ENCODE measurements at places on chromosomes 6 and 20.
A peak's percentile ranks its signal among the peaks of the same experiment; 100 is the strongest.

- DNase-seq = no peak
These were observed 113.0 kb upstream of the IYD start for GRCh38 chr6:150255840-150256239.

- no peak for DNase-seq
These were observed 81.3 kb upstream of the SPTLC3 start for GRCh38 chr20:12927489-12927888.

DNA sequence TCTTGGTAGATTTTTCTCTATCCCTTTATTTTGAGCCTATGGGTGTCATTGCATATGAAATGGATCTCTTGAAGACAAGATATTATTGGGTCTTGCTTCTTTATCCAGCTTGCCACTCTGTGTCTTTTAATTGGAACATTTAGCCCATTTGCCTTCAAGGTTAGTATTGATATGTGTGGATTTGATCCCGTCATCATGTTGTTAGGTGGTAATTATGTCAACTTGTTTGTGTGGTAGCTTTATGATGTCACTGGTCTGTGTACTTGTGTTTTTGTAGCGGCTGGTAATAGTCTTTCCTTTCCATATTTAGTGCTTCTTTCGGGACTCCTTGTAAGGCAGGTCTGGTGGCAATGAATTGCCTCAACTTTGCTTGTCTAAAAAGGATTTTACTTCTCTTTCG lies 61.9 kb downstream of the UNC5CL start:
- no peak for DNase-seq

DNA sequence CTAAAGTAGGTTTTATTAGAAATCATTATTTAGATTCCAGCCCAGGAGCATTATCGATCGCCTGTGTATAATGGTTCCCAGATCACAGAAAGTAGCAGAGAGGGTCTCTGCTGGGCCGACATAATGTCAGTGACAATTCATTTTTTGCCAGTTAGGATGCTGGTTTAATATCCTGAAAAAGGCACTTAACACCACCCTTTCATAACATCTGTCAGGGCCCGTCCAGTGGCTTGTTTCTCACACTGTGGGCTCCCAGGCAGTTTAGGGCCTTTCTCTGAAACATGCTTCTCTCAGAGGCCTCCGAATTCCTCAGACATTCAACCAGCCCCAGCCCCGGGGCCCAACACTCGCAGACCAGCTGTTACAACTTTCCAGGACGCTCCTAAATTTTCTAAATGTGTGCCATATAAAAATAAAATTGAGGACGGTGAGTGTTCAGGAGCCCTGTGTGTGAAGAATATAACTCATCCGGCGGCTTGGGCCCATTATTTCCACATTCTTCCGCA lies 108.6 kb upstream of the EYA4 start:
- DNase-seq = no peak

GRCh38 chr6:35512740-35513139 lies at the start of gene TULP1:
Gene TULP1, minus strand, starts transcription at chr6:35512896. Its CDS starts 38 bp downstream, at chr6:35512858.
- DNase-seq = no peak

DNA sequence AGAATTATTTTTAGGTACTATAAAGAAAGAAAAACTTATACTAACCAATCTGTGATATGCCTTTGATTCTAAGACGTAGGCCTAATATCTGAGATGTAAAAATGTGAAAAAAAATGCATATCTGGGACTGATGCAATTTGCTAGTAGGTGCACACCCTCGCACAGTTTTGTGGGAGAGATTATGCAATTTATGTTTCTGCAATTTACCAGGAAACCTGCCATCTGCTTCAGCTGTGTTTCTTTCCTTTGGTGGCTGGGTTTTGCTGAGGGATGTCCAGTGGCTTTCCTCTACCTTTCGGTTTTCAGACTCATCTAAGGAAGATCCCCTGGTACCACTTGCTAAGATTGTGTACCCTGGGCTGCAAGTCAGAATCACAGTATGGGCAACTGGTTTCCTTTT lies 186.9 kb downstream of the ZFP64 start:
- DNase-seq = no peak

DNA sequence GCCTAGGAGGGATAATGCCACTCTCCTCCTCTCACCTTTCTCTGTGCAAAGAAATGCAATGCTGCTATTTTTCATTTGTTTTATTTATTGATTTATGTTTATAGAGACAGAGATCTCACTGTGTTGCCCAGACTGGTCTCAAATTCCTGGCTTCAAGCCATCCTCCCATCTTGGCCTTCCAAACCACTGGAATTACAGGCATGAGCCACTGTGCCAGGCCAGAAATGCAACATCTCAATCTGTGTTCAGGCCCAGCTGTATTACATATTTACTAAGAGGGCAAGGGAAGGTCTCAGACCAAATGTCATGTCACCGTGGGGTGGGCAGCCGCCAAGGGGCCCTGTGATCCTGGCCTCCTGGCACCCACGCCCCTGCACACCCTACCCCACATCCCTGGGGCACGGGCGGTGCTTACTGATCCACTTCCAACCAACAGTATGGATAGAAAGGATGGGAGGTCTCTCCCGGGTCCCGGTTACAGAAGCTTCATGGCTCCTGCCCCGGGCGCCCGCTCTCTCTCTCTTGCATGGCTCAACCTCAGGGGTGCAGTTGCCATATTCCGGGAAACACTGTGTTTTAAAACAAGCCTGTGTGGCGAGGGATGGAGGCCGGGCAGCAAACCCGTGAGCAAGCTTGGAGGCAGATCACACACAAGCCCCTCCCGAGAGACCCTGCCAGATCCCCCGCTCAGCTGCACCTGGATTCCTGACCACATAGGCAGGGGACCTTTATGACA lies 111.8 kb downstream of the AGPAT4 start:
- no peak for DNase-seq

DNA sequence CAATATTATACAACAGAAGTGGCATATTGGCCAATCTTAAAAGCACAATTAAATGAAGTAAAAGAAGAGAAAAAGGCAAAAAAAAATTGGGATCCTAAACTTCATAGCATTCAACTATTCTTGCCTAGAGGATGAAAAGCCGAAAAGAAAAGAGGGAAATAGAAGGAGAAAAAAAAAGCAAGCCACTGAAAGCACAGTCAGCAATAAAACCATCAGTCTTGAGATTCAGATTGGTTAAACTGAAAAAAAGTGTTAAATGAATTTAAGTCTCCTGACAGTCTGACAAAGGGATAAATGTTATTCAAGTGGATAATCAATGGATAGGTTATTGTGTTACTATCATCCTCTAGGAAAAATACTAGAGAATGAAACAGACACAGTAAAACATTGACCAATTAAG lies 19.9 kb downstream of the MOXD1 start:
- DNase-seq = no peak

GRCh38 chr6:132929141-132929540 lies 114.8 kb downstream of the RPS12 start:
- DNase-seq = no peak

- no peak for DNase-seq
These were observed 20.3 kb downstream of the TBPL1 start for GRCh38 chr6:133973109-133973971.

GRCh38 chr6:136783495-136784270 lies 8.6 kb downstream of the MAP3K5 start:
- DNase-seq = no peak

DNA sequence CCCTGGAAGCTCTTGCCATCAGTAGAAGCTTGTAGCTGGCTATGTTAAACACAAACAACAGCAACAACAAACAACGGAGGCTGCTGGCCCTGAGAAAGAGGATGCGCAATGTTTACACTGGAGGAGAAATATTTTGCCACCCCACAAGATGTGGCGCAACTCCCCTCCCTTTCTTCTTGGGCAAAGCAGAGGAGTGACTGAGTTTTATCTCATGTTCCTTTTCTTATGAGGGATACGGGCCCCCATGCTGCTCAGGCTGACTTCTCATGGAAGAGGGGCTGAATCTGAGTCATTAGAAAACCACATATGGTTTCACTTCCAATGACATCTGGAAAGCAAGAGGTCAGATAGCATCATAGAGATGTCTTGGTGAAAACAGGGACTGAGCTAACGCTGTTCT lies 75.9 kb upstream of the HDDC2 start:
- no peak for DNase-seq

GRCh38 chr20:14597206-14597715 lies 259.8 kb upstream of the FLRT3 start:
- peak; percentile 14 for DNase-seq

- peak; percentile 7 for DNase-seq
These were observed 5.6 kb downstream of the SRSF3 start for GRCh38 chr6:36599791-36600209.

- DNase-seq = no peak
These were observed 19.6 kb upstream of the CCR6 start for GRCh38 chr6:167103041-167103891.

- DNase-seq = no peak
These were observed 14.9 kb downstream of the COL21A1 start for GRCh38 chr6:56232436-56232835.

GRCh38 chr20:32807706-32808105 lies 12.0 kb upstream of the MAPRE1 start:
- no peak for DNase-seq

GRCh38 chr6:169915769-169916550 lies 164.5 kb downstream of the ERMARD start:
- no peak for DNase-seq

GRCh38 chr6:158161566-158162254 lies 6.4 kb downstream of the SERAC1 start:
- no peak for DNase-seq

DNA sequence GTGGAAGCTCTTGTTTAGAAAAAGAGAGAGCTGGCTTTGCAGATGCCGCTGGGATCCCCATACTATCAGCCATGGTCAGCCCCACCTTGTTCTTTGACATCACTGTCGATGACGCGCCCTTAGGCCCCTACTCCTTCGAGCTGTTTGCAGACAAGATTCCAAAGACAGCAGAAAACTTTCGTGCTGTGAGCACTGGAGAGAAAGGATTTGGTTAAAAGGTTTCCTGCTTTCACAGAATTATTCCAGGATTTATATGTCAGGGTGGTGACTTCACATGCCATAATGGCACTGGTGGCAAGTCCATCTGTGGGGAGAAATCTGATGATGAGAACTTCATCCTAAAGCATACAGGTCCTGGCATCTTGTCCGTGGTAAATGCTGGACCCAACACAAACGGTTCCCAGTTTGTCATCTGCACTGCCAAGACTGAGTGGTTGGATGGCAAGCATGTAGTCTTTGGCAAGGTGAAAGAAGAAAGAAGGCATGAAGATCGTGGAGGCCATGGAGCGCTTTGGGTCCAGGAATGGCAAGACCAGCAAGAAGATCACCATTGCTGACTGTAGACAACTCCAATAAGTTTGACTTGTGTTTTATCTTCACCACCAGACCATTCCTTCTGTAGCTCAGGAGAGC lies 2.4 kb upstream of the BLCAP start:
- DNase-seq = no peak

GRCh38 chr6:155404937-155405336 lies 50.7 kb downstream of the NOX3 start:
- no peak for DNase-seq

DNA sequence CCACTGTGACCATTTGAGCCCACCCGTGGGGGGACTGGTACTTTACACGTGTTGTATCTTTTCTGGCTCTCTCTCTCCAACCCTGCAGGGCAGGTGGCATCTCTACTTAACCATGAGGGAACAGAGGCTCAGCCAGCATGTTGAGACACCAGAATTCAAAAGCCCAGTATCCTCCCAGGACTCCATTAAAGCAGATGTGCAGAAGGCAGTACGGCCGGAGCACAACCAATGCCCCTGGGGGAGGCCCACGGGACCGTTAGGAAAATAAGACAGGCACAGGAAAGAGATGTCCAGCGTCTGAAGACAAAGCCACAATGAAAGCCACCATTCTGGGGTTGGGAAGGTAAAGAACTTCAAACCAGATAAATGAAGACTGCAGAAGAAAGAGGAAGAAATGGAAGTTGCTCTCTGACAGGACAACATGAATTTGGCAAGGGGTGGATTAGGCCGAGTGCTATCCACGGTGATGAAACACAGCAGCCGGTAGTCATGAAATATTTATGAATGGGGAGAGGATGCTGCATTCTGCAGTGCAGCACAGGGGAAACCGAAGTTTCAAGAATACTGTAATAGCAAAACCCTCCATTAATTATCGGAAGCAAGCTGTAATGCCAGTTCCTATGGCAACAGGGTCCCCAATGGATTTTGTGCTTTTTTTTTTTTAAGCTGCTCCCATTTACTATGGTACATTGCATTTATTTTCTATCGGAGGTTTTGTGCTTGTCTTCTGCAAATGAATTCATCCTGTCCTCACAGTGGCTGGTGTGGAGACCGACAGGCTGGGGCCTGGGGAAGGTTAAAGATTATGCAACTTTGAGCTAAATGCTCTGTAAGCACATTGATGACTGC lies 179.4 kb downstream of the NRN1 start:
- DNase-seq = no peak

All from COR-L47 (cell line).